ENCODE measurements at places on chromosomes 1 and 21.

GRCh38 chr21:35217504-35218060, 168.5 kb upstream of the RUNX1 start:
- DNase-seq, result no peak

DNA sequence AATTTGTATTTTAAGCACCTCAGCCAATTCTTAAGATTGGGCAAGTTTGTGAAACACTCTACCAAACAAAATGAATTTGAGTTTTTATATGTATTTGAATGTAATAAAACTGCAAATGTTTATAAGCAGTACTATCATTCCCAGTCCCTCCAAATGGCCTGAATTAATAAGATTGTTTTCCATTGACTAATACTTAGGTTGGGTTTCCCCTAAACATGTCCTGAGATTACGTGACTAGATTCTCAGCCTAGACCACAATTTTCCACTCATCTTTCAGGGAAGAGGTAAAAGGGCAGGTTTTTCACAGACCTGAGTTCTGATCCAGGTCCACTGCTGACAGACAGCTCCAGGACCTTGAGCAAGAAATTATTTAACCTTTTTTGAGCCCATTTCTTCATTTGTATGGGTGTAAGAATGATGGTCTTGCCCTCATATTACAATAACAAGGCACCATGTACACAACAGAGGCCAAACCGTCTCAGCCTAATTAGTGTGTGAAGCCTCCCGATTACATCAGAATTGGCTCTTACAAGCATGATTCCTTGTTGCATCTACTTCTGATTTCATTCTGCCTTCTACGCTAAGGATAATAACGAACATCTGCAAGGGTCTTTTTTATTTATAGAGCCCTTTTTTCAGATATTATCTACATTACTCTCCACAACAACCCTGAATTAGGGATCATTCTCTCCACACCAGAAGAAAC, 51.2 kb downstream of the BEND5 start:
- no peak for DNase-seq

GRCh38 chr1:3762151-3762872, 10.1 kb downstream of the CCDC27 start:
- DNase-seq, result peak; percentile 17

- no peak for DNase-seq
These were observed 431.8 kb downstream of the NEGR1 start for GRCh38 chr1:71850515-71850914.

DNA sequence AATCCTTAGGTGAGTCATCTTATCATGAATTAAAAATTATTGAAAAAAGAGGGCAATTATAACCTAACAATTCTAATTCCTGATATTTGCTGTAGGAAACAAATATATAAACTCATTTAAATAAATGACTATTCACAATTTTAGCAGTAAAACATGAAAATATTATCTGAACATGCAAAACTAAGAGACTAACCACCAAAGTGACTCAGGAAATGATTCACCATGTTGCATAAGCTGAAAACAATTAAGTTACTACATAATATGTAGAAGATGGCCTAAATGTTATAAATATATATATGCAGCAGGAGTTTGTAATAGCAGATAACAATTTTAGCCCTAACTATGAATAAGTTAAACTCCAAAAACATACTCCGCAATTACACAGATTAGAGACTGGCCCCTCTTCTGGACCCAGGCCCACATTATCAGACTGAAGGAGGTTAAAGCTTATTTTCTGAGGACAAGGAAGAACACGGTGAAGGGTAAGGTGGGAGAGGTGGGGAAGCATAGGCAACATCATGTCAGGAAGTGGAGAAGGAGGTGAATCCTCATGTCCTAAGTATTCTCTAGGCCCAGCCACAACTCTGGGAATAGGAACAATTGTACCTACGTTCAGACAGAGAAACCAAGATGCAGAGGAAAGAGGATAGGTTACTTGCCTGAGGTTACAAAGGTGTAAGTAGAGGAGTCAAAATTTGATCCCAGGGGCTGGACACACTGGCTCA, 15.6 kb upstream of the AIM2 start:
- no peak for DNase-seq

GRCh38 chr1:182614796-182615454, 10.7 kb upstream of the RGS16 start:
- DNase-seq, result peak; percentile 94
